ENCODE measurements at places on chromosomes 13 and 19. TPM values are rescaled to one million over a fixed set of nuclear protein-coding genes. Genes with fewer than 3 reads are reported as not detected.

The LATS2 gene
- total RNA-seq = 11.0 TPM

The EFNB2 gene
- total RNA-seq = 13.5 TPM

The LRRC8E gene
- total RNA-seq = 2.6 TPM

The SHC2 gene
- 3.3 TPM for total RNA-seq

The FXYD3 gene
- total RNA-seq = not detected

The DIRAS1 gene
- 11.3 TPM for total RNA-seq

The CYSLTR2 gene
- total RNA-seq = not detected

The IGFL3 gene
- not detected for total RNA-seq

The SYT3 gene
- not detected for total RNA-seq

The NCAN gene
- total RNA-seq = under 0.01 TPM

The INAFM1 gene
- 3.6 TPM for total RNA-seq

The CEACAM20 gene
- not detected for total RNA-seq

The TJP3 gene
- not detected for total RNA-seq

The IZUMO4 gene
- 1.3 TPM for total RNA-seq

The TMEM255B gene
- total RNA-seq = 10.4 TPM

The NALCN gene
- 1.5 TPM for total RNA-seq

The SELENOV gene
- not detected for total RNA-seq
